Stimulated activated CD8-positive, alpha-beta memory T cell treated with anti-CD3 and anti-CD28 coated beads, Interleukin-7, amount 100 ng/mL, for 1 hour (primary cell): ENCODE measurements at places on chromosomes 1 and 21.

DNA sequence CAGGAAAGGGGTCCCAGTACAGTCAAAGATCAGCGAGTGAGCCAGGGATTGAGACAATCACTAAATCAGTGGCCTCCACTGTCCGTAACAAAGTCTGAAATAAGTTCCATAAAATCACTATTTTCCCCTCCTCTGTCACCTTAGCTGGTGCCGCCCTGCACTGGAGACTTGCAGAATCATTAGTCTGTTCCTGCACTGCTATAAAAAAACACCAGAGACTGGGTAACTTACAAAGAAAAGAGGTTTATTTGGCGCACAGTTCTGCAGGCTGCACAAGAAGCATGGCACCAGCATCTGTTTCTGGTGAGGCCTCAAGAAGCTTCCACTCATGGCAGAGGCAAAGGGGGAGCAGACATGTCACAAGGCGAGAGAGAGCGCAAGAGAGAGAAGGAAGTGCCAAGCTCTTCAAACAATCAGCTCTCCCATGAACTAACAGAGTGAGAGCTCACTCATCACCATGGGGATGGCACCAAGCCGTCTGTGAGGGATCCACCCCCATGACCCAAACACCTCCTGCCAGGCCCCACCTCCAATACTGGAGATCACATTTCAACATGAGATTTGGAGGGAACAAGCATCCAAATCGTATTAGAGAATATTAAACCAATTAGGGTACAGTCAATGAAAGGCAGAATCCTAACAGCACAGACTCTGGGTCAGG lies 129.8 kb upstream of the TIAM1 start:
- DNase-seq = no peak

GRCh38 chr1:156198831-156199349 lies 5.0 kb downstream of the SLC25A44 start:
- DNase-seq = no peak

DNA sequence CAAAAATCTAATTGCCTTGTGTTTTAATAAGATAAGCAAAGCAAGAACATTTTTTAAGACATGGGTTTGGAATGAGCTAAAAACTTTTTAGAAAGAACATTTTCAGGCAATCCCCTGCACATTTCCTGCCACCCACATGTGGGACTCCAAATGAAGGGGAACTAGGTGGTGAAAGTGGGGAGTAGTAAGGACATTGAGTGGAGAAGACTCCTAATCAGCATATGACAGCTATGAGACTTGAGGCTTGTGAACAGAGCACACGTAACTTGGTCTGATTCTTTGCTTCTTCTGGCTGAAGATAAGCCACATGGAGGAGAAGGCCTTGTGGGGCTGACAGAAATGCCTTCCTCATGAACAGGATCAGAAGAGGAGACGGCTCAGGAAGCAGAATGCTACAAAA lies 50.3 kb downstream of the FCER1A start:
- DNase-seq = no peak

GRCh38 chr1:150406483-150406882 lies 42.5 kb downstream of the RPRD2 start:
- no peak for DNase-seq

- DNase-seq = no peak
Observed at GRCh38 chr1:219875860-219876259, 52.5 kb downstream of the SLC30A10 start.
